Dermis microvascular lymphatic vessel endothelial cell (primary cell): ENCODE measurements at places on chromosomes 2 and 18.

DNA sequence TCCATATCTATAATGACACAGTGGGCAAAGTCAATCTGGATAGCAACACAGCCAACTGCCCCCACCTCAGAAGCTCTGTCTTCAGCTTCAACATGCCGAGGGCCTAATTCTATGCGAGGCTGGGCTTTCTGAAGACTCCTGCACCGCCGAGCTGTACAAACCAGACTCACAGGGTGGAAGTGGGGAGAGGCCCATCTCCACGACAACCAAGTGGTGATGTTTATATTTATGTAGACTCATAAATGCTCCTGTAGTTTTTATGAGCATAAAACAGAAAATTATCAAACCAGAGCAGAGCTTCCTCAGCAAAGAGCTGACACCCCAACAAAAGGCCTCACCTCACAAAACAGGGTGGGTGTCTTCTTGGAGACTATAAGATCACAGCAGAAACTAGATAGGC lies 77.0 kb upstream of the LGALSL start:
- DNase-seq, result no peak

- no peak for DNase-seq
Measured at GRCh38 chr18:35197296-35197695, 43.5 kb upstream of the ZNF397 start.

- DNase-seq, result no peak
Measured at GRCh38 chr2:174682007-174682577, 82.2 kb downstream of the CHRNA1 start.

GRCh38 chr2:60557486-60557864 lies 4.0 kb upstream of the BCL11A start:
- DNase-seq, result no peak

DNA sequence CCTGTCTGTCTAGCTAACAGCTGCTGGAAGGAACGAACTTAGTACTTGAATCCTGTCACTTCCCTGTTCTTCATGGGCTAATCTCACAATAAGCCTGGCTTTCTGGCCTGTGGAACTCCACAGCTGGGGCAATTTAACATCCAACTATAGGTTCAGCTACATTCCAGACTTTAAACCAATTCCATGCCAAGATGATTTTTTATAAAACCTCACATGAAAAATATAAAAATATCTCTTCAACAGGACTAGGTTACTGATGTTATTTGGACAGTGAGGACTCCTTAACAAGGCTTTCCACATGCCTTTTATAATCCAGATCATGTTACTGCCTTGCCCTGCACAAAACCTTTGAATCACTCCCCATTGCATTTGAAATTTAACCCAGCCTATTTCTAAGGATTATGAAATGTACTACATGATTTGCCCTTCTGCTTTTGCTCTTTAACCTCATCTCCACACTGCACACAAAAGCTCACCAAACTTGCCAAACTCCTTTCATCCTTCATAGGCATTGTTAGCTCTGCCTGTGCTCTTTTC lies 863.2 kb upstream of the CHAC2 start:
- no peak for DNase-seq

DNA sequence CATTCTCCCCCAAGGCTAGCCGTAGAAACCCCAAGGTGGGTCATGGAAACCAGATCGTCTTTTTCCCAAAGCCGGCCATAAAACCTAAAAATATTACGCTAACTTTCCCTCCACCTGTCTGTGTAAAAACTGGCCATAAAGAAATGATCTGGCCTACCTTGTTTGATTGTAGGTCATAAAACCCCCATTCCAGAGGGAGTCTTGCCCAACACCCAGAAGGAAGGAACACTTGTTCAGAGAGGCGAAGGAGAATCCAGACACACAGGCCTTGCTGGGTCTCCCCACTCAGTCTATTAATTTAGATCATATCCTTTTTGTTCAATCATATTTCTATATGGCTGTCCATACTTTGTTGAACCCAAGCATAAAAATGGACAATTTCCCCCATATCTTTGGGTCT lies 344.7 kb downstream of the HRH4 start:
- no peak for DNase-seq

DNA sequence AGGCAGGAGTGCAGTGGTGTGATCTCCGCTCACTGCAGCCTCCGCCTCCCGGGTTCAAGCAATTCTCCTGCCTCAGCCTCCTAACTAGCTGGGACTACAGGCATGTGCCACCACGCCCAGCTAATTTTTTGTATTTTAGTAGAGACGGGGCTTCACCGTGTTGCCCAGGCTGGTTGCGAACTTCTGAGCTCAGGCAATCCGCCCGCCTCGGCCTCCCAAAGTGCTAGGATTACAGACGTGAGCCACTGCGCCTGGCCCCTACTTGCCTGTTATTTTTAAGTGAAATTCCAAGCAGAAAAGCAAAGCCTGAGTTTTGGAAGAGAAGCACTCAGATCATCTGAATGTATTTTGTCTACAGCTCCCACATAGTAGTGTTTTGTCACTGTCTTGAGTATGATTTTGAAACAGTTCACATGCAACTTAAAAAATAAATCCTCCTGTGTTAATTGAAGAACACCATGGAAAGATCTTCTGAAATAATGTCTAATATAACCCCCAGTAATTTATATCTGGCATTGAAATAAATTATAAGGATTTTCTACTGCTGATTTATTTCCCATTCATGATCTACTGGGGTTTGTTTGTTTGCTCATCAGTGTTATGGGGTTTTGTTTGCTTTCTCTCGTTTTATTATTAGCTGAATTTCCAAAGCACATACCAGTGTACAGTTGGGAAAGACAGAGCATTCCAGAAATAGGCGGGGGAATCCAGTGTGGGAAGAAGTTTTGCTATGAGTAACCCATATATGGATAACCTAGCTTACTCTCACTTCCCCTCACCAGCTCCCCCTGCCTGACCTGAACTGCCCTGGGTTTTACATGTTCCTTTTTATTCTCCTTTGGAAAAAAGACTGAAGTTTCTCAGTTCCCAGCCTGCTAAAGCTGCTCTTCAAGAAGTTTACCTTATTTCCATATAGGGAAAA lies 80.1 kb upstream of the MAP3K20 start:
- peak; percentile 66 for DNase-seq

DNA sequence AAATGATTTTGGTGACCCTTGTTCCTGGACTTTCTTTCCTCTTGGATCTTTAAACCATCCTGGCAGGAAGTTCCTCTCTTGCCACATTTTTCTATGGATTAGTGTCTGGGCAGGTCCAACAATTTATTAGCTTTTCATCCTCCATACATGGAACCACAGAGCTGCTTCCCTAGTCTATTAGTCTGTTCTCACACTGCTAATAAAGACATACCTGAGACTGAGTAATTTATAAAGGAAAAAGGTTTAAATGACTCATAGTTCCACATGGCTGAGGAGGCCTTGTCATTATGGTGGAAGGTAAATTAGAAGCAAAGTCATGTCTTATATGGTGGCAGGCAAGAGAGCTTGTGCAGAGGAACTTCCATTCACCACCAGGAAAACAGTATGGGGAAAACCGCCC lies 122.9 kb downstream of the DDX1 start:
- DNase-seq, result no peak

DNA sequence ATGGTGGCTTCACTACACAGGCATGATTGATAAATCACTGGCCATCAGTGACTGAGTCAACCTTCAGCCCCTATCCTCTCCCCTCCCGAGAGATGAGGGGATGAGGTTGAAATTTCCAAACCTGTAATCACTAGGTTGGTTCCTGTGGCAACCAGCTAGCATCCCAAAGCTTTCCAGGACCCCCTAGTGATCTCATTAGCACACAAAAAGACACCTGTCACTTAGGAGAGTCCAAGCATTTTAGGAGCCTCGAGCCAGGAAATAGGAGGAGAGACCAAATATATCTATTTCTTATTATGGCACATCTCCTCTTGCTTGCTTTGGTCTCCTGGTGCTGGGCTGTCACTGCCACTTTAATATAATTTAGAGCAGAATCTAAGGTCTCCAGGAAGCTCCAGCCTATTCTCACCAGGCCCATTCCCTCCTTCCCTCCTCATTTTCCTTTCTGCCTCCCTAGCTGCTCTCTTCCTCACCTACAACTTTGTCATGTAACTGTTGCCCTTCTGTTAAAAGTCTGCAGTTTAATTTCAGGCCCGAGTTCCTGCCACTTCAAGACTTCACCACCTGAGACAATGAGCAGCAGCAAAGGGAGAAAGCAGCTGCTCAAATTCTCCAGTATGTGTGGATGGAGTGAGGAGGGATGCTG lies 33.2 kb upstream of the NAB1 start:
- DNase-seq, result no peak

DNA sequence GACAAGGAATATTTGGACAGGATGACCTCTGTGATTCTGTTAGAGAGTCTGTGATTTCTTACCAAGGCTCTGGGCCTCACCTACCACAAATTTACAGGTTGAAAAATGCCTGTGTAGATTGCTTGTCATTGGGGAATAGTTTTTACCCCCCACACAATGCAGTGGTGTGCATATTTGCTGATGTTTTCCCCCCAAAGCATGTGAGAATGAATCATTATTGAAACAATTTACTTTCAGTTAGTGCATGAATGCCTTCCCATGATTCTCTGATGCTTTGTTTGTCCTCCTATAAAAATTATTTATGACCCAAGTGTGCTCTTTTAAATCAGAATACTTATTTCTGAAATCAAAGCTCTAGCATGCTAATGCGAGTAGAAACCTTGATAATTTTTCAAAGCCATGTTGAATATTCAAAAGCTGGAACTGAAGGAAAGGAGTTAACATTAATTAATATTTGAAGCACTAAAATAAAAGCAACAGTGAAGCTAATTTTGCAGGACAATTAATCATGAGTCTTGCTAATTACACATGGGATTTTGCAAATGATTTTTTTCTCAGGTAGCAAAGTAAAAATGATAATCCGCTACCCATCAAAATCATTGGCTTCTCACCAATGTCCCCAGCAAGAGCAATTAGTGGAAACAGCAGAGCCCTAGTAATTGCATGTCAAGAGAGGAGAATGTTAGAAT lies 361.2 kb upstream of the HNRNPA3 start:
- DNase-seq, result no peak

GRCh38 chr2:85287721-85288120 lies 40.1 kb downstream of the TGOLN2 start:
- no peak for DNase-seq

GRCh38 chr2:29057006-29057405 lies 17.3 kb downstream of the PCARE start:
- DNase-seq, result no peak

DNA sequence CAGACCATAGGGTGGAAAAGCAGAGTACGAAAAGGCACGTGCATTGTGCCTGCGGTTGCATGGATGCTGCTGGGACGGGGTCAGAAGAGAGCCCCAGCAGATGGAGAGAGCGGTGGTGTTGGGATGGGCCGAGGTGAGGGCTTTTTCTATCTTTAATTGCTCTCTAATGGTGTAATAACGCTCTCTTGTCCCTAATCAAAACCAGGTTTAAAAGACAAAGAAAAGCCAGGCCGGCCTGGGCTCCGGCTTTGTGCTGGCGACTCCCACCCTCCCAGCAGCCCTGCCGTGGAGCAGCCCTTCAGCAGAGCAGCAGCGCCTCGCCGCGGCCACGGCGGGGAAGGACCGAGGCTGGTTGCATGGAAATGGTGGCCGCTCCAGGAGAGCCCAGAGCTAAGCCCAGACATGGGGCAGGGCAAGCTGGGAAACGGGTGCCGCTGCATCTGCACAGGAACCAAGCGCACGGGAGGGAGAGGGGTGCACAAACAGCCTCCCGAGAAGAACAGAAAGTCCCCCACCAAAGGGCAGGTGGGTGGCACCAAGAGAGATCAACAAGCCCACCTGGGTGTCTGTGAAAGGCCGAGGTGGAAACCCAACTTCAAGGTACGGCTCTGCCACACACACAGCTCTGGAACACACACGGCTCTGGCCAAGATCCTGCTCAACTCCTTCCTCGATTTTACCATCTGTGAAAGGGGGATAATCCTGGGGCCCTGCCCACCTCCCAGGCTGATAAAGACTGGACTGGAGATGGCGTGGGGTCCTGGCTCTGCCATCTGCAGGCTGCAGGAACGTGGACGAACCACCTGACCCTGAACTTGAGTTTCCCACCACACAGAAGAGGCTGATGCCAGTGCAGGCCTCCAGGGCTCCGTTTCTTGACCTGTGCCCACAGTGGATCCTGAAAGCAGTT lies 15.0 kb downstream of the HS1BP3 start:
- peak; percentile 65 for DNase-seq

DNA sequence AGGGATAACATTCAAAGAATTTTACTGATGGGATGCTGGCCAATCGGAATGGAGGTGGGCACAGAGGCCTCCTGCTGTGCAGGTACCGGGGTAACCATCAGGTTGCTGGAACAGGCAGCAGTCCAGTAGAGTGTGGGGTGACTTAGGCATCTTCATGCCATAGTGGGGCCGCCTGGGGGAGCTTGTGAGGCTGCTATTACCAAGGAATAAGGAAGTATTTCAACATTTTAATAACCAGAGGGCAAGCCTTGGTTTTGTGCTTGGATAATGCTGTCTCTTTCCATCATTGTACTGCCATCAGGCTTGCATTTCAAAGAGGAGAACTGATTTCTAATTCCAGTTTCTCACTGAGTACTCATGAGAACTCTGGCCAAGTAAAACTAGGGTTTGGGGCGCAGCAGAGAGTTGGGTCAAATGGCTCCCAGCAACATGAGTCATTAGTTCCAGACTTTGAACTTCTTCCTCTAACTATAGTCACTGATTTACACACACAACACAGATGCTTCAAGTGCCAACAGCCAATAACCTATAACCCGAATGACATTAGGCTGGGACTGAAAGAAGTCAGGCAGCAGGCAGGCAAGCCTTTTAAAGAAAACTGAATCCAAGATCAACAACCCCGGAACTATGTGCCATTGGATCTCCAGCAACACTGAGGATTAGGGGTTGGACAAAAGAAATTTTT lies 56.1 kb upstream of the FHL2 start:
- DNase-seq, result no peak

GRCh38 chr2:102473020-102473419 lies at the start of gene SLC9A4:
SLC9A4 (plus strand) TSS chr2:102473226; CDS start chr2:102473760, 534 bp downstream.
- peak; percentile 18 for DNase-seq

DNA sequence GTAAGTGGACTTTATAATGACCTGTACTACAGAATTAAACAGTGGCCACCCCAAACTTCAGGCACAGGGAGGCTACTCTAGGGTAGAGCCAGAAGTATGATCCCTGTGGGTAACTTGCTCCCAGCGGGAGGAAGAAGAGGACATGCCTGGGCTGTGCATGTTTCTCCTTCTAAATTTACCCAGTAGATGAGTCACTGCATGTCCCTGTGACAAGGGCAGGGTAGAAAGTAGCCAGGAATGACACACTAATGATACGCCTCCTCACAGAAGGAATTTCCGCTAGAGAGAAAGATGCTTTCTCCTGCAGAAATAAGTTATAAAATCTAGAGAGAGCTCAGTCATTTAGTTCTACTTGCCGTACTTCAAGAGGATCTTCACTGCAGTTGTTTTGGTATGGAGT lies 7.5 kb downstream of the ACYP2 start:
- DNase-seq, result peak; percentile 36

- DNase-seq, result no peak
Measured at GRCh38 chr2:41441958-41442357, 605.9 kb upstream of the PKDCC start.
